ENCODE measurements at places on chromosomes 5 and 9.

GRCh38 chr9:79116041-79116440 is 455.7 kb upstream of the TLE4 start:
- DNase-seq, result no peak

GRCh38 chr5:44603496-44604272 is 205.1 kb upstream of the MRPS30 start:
- DNase-seq, result no peak

DNA sequence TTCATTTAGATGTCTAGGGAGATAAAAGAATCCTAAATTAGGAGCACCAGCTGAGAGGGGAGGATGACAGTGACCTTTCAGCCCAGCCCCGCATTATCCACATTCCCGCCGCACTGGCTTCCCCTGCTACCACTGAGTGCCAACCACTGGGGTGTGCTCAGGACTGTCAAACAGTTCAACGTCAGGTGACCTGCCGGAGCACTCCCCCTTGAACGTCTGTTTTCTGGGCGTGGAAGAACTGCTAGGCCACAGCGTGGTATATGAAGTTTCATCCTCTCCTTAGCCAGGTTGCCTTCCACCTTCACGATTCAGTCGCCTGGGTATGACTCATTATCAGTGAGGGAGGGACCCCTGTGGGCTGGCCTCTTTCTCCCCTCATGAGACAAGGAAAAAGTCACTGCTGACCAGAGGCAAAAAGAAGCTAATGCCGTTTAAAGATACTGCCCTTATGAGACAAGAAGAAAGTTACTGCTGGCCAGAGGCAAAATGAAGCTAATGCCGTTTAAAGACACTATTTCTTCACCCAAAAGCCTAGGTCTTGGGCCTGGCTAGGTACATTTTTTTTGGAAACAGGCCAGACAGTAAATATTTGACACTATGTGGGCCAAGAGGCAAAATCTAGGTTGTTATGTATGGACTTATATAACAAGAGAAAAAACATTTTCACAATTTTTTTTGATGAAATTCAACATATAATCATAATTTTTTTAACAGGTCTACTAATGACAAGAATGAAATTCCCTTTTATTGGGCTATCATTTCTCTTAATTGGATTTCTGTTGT is 4.6 kb downstream of the NMRK1 start:
- peak; percentile 51 for DNase-seq

DNA sequence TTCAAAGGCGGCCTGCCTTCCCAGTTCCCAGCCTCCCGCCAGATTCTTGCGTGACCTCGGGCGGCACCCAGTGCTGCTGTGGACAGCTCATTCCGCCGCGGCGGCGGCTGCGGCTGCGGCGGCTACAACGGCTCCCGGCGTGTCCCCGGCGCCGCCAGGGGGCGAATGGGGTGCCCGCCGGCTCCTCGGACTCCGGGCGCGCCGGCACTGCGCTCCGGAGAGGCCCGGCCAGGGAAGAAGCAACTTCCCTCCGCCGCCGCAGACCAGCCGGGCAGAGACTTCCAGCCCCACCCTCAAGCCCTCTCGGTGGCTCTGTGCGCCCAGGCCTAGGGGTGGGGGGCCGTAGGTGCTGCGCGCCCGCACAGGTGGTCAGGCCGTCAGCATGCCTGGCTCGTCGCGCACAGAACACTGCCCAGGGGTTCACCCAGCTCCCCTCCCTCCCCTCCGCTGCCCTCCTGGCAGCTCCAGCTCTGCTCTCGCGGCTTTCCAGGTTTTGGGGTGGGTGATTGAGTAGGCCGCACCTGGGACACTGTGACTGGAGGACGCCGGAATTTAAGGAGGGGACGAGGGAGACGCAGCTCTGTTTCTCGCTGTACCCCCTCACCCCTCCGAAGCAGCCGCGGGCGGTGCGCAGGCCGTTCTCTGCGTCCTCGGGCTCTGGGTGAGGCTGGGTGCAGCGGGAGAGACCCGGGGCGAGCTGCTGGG is 20.2 kb downstream of the IGIP start:
- DNase-seq, result no peak

GRCh38 chr5:126516852-126517251 is 78.2 kb downstream of the ALDH7A1 start:
- no peak for DNase-seq

DNA sequence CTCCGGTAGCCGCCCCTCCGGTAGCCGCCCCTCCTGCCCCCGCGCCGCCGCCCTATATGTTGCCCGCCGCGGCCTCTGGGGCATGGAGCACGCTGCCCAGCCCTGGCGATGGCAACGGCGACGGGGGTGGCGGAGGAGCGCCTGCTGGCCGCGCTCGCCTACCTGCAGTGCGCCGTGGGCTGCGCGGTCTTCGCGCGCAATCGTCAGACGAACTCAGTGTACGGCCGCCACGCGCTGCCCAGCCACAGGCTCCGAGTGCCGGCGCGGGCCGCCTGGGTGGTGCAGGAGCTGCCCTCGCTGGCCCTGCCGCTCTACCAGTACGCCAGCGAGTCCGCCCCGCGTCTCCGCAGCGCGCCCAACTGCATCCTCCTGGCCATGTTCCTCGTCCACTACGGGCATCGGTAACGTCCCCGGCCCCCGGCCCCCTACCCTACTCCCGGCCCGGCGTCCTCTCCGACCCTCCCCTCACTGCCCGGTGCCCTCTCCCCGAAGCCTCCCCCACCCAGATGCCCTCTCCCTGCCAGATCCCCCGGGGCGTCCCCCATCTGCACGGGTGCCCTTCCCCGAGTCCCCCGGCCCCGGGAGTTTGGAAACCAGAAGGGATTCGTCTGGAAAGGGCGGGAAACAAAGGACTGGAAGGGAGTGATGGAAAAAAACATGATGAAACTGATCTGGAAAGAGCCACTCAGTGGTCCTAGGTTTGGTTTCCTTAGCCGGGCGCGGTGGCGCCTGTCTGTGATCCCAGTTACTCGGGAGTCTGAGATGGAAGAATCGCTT is 417 bp downstream of the SRD5A1 start:
- no peak for DNase-seq

Data from urinary bladder (tissue), 4 donors.